ENCODE measurements at places on chromosomes 12 and 14.

DNA sequence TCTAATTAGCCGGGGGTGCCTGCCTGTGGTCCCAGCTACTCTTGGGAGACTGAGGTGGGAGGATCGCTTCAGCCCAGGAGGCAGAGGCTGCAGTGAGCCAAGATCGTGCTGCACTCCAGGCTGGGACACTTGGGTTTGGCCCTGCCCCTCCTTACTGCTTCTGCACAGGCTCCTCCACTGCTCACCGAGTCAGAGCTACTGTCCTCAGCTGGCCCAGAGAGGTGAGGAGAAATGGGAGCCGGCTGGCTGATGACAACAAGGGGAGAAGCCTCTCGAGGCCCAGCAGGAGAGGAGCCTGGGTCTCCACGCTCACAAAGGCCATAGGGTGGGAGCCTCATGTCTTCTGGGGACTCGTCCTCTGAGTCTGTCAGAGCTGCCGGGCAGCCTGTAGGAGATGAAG is 13.7 kb downstream of the CALCOCO1 start:
- no peak for DNase-seq

GRCh38 chr14:75205591-75205990 is 29.2 kb upstream of the TMED10 start:
- DNase-seq = no peak

DNA sequence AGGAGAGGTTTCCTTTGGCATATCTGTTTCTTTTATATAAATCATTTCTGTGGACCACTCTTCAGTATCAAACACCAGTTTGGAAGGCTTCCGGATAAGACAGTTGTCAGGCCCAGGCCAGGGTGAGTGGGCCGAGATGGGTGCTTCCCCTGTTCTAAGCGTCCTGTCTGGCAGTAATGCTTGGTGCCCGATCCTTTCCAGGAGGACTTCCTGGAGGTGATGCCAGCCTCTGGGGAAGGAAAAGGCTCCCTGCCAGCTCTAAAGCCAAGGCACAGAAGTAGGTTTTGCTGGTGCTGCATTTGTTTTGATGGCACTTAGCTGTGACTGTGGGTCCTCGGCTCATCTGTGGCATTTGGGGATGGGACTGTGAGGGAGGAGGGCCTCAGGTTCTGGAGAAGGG is 124.4 kb upstream of the RTL1 start:
- no peak for DNase-seq

GRCh38 chr12:132003846-132004245 is 54.1 kb downstream of the EP400 start:
- DNase-seq = no peak

- DNase-seq = no peak
Observed at GRCh38 chr14:71952381-71953363, 20.4 kb downstream of the RGS6 start.

GRCh38 chr12:130664772-130665171 is 51.3 kb downstream of the RIMBP2 start:
- DNase-seq = no peak

- DNase-seq = no peak
Observed at GRCh38 chr14:80414080-80414479, 202.8 kb upstream of the DIO2 start.

DNA sequence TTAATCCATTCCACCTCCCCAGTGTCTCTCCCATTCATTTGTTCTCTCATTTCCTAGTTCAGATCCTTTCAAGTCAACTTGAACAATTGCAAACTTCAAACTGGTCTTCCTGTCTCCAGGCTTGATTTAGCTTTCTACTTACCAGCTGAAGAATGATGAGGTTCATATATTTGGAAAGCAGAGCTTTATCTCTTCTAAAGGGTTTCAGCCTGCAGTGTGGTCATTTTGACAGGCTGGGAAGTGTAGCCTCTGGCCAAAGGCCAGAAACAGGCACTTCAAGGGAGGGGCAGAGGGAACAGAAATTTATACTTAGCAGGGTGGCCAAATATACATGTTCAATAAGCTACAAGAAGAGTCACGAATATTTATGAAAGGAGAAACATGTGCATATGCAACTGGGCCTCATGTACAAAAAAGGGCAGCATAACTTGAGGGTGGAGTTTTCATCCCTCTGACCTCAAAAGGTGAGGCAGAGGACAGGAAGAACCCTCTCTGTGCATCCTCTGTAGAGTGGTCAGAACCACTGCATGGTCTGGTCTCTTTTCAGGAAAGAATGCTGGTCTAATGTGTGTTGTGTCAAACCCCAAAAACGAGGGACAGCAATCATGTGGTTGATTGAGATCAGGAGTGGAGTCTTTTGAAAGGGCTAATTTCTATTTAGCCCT is 34.0 kb upstream of the HECTD1 start:
- no peak for DNase-seq

DNA sequence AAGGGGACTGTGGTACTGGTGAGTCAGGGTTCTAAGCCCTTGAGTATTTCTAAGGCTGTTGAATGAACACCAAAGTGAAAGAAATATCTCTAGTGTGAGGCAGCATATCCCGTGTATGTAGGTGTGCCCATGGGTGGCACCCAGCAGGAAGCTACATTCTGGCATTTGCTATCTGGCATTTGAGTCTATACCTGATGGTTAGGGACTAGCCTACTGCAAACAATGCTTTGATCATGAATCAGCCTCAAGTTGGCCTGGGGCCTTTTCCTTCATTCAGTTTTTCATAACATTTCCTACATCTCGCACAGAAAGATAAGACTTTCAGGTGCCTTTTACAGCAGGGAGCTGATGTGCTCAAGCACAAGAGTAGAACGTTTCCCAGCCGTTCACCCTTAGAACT is 85.7 kb upstream of the E2F7 start:
- DNase-seq = no peak

DNA sequence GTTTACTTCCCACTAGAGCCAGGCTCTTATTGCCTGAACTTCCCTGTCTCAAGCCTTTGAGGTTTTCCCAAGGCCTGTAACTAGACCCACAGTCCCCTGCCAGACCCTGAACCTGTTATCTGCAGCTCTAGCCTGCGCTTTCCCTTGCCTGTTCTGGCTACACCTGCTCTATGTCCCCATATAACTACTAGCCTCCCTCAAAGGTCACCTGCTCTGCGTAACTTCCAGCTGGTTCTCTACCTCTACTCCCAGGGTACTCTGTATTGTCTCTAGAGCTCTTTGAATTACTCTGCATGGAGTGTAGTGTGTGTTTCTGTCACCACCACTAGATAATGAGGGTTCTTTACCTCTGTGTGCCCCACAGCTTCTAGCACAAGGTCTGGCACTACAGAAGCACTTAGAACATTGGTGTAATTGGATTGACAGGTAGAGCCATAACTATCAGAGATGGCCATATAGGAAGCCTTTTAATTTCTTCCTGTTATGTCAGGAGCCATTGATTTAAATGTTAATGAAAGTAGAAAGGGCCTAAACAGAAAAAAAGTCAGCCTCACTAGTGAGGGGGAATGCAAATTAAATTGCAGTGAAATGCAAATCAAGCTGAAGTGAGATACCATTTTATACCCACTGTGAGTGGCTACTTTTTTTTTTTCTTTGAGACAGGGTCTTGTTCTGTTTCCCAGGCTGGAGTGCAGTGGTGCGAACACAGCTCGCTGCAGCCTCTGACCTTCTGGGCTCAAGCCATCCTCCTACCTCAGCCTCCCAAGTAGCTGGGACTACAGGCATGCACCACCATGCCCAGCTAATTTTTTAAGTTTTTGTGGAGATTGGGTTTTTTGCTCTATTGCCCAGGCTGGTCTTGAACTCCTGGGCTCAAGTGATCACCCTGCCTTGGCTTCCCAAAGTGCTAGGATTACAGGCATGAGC is 47.8 kb downstream of the EID3 start:
- DNase-seq = no peak

GRCh38 chr12:26406391-26406790 is 211.0 kb downstream of the SSPN start:
- no peak for DNase-seq

- DNase-seq = no peak
Observed at GRCh38 chr14:54786838-54787237, 115.8 kb downstream of the GCH1 start.

DNA sequence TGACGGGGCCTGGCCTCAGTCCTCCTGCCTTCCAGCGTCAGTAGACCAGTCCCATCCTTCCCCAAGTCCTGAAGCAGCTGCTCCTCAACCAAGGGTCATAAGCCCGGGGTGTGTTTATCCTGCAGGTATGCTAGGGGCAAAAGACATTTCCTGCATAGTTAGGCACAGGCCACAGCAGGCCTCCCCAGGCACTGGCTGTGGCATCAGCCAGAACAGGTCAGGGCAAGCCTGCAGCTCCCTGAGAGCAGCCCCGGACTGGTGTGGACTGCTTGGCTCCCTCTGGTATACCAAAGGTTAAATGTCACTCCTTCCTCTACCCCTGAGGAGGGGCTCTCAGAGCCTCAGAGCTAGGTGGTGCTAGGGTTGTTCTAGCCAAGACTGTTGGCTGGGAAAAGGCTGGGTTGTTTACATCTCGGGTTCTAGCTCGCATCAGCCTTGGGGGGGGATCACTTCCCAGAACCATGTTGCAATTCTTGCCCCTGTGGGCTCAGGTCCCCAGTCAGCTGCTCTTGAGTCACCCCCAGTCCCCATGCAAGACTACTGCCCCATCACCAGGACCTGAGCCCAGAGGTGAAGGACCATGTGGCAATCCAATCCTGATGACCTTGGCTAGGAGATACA is 2.9 kb downstream of the MMP14 start:
- DNase-seq = no peak

- DNase-seq = no peak
Observed at GRCh38 chr12:19643635-19644034, 204.3 kb downstream of the AEBP2 start.

DNA sequence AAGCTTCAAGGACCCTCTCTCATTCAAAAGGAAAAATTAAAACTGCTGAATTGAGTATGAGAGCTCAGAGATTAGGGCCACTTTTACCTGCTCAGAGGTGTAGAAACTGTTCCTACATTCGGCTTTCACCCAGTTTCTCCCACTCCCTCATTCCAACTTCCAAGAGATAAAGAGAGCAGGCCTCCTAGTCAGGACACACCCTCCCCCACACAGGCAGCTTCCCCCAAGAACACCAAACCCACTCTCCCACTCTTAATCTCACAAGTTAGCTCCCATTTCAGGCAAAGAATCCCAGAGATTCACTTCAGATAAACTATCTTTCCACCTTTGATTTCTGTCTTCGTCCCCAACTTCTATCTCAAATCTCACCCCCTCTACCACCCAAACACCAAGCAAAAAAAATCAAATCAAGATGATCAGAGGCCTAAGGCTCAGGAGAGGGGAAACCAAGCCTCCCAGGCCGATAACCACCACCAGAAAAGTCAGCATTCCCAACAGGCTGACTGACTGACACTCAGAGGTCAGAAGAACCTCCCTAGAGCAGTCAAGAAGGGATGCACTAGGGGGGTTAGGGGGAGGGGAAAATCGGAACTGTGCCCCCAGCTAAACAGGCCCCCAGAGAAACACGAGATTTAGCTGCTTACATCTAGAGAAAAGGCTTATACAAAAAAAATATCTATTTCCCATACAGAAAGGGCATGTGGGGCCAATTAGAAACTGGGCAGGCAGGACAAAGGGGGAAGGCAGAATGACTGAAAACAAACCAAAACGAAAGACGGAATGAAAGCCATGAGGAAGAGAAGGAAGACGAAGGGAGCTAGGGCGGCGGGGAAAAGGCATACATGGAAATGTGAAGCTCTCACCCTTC is 13.2 kb upstream of the CDH24 start:
- DNase-seq = no peak

- DNase-seq = no peak
Observed at GRCh38 chr14:31204593-31205534, 2.7 kb downstream of the HECTD1 start.

- DNase-seq = no peak
Observed at GRCh38 chr12:70617450-70617849, 19.8 kb downstream of the PTPRB start.

- no peak for DNase-seq
Observed at GRCh38 chr14:23487216-23487615, 17.7 kb downstream of the NGDN start.

DNA sequence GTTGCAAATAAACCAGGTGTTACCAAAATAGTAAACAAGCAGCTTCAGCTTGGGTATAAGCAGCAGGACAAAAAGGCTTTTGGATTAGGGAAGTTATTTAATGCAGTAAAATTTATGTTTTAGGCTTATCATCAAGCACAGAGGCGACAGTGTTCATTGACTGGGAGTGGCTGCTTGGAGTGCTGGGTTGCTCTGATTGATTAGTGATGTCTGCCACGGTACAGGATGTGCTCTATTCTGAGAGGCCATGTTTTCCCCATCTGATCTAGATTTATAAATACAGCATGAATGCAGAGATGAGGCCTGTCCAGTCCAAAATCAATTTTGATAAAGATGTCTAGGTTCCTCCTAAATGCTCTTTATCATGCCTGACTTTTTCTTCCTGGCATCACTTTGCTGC is 83.5 kb downstream of the MAP1LC3B2 start:
- no peak for DNase-seq

Measured in activated naive CD4-positive, alpha-beta T cell treated with anti-CD3 and anti-CD28 coated beads, Interleukin-2, amount 10 ng/mL, durations not matched to agents 7 days and 5 days (primary cell).